ENCODE measurements at places on chromosomes 13 and 19. TPM values are rescaled to one million over a fixed set of nuclear protein-coding genes. Genes with fewer than 3 reads are reported as not detected.
A peak's percentile ranks its signal among the peaks of the same experiment; 100 is the strongest.

URAD gene
- not detected for total RNA-seq

CGB8 gene
- total RNA-seq, result not detected

KRTDAP gene
- total RNA-seq, result not detected

ZNF497 gene
- 0.98 TPM for total RNA-seq

BORA gene
- total RNA-seq, result 4.3 TPM

ZNF682 gene
- total RNA-seq, result 2.8 TPM

TLE6 gene
- 0.18 TPM for total RNA-seq

CGB5 gene
- total RNA-seq, result not detected

GRCh38 chr13:45042539-45042938 lies 53.2 kb downstream of the GPALPP1 start:
- DNase-seq, result no peak

DNA sequence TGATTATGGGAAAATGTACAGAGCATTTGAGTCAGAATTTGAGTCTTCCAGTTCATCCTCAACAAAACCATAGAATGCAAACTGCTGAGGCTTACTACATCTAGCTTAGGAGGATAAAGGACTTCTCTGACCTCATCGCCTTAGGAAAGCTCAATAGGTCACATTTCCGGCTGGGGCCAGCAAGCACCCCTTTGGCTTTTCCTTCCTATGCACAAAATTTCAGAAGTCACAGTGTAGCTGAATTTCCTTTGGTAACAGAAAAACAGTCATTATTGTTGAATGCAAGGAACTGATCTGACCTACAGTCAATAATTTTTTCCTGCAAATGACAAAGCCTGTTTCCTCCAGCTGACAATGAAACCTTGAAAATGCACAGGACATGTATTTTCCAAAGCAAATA lies 32.8 kb upstream of the LRCH1 start:
- DNase-seq, result no peak

- DNase-seq, result no peak
These were observed 9.9 kb downstream of the SPACA6 start for GRCh38 chr19:51702825-51703574.

DNA sequence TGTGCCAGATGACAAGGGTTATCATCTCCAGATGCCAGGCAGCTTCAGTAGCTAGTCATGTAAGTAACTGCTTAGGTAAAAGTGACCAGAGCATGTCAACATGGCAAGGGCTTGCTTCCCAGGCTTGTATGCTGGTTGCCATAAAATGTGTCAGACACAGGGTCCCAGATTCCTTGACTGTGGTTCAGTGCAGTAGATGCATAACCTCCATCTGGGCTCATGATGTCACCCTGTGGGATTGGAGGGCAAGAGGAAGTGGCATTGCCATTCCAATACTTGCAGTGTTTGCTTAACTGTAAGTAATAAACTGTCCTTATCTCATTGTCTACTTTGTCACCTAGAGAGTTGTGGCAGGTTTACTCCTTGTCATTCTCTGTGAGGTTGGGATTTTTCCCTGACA lies 226.8 kb downstream of the PCDH17 start:
- no peak for DNase-seq

DNA sequence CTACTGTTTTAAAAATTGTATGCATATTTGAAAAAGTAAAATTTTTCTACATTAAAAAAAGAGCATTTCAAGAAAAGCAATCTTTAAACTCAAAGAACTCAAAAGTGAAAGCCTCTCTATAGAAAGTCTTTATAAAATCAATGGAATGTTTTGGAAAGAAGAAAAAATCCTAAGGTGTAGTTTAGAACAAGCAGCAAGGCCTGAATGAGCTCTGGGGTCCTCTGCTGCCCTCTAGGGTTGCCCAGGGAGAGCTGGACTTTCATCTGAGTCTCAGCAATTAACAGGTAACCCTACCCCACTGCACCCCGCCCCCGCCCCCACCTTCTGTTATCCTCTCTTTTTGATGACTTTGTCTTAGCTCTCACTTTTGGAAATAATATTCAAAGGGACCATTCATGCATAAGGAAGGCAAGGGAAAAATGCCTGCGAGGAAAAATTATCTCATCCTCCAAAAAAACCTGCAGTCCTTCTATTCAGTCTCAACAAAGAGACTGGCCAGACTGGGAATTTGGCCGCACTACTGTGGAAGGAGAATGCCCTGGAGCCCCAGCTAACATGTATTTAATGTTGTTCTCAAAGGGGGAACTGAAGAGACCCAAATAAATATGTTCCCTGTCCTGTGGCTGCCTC lies 24.1 kb downstream of the SLC25A30 start:
- peak; percentile 68 for DNase-seq

GRCh38 chr13:107102676-107103075 lies 534.7 kb upstream of the ARGLU1 start:
- no peak for DNase-seq

- no peak for DNase-seq
These were observed 13.0 kb upstream of the KCNN1 start for GRCh38 chr19:17953869-17954268.

- no peak for DNase-seq
These were observed 69.1 kb downstream of the SIAH3 start for GRCh38 chr13:45782327-45783045.

DNA sequence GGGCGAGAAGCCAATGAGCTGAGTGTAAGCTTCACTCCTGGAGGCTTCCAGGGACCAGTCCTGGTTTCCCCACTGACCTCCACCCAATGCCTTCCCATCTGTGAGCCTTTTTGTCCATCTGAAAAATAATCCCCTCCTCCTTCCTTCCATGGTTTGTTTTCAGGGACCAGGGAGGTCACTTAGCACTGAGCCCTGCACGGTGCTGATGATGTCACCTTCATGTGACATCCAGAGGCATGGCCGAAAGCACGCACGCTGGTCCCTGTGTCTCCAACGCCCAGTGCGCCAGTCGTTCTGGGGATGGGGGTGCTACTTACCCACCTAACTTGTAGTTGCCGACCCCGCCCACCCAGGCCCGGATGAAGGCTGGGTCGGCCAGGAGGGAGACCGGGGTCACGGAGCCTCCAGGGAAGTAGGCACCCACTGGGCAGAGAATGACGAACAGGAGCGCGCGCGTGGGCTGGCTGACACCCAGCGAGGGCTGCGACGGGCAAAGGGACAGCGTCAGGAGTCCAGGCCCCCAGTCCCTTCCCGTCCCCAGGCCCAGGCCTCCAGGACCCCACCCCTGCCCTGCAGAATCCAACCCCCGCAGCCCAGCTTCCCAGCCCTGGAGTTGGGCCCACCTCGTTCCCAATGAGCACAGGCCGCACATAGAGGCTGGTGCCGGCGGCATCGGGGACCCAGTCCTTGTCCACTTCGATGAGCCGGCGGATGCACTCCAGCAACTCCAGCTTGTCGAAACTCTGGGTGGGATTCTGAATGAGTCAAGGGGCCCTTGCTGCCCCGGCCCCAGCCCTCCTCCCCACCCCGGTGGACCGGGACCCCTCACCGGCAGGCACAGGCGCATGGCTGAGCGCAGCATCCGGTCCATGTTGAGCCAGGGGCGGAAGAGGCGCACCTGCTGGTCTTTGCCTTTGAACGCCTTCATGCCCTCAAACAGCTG lies 11.2 kb downstream of the BCAT2 start:
- DNase-seq, result no peak

DNA sequence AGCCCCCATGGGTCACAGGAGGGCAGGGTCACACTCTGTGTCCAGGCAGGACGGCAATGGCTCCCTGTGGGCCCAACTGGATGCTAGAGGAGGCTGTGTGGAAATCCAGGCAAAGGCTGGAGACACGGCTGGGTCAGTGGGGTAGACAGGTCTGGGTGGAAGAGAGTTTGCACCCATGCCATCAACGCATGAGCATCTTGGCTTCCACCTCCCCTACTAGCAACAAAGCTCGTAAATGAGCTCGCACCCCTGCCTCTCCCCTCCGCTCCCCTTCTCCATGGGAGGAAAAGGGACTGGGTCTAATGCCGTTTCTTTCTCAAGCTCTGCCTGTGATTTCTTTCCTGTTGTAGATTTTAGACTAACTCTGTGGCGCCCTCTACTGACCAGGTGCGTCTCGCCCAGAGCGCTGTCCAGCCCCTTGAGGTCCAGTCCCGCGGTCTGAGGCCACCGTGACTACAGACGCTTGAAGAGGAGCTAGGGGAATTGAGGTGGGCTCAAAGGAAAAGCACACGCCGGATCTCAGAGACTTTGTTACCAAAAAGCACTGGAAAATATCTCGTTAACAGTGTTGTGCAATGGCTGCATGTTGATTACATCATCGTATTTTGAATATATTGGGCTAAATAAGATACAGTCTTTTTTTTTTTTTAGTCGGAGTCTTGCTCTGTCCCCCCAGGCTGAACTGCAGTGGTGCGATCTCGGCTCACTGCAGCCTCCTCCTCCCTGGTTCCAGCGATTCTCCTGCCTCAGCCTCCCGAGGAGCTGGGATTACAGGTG lies 50.7 kb upstream of the USP29 start:
- DNase-seq, result no peak

GRCh38 chr19:13841962-13842290 lies 35.0 kb upstream of the NANOS3 start:
- no peak for DNase-seq

DNA sequence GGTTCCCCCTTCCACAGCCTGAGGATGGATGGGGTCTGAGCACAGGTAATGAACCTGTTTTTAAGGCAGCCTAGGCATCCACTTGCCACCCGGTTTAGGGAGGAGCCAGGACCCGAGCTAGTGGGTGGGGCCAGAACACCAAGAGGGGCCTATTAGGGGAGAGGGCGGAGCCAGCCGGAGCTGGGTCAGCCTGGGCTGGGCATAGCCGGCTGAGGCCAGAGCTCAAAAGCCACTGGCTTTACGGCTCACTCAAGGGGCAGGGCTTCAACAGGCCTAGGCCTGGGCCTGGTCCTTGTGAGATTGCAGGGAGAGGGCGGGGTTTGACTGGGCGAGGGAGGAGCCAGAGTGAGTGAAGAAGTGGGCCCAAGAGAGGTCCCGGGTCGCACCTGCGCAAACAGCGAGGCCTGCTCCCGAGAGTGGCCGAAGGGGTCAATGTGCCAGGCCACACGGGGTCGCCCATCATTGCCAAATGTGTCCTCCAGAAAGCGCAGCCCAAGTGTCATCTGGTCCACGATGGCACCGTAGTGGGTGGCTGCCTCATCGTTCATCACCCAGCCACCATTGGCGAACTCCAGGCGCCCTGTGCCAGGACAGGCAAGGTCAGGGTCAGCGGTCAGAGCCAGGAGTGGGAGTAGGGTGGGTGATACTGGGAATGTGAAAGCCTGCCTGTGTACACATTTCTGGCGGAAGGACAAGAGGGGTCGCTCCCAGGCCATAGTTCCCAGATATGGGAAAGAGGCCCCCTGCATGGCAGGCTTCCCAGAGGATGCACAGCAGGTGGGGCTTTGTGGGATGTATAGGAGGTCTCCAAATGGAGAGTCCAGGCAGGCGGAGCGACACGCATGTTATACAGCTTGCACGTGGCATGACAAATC lies 1.9 kb downstream of the MAN2B1 start:
- DNase-seq, result no peak

GRCh38 chr19:50457300-50457699 lies 19.0 kb upstream of the EMC10 start:
- no peak for DNase-seq

- DNase-seq, result no peak
These were observed 22.3 kb downstream of the ARHGEF18 start for GRCh38 chr19:7371001-7371400.

GRCh38 chr19:8585894-8586750 lies 8.9 kb upstream of the MYO1F start:
- DNase-seq, result no peak

GRCh38 chr13:57583529-57583928 lies 48.0 kb upstream of the PCDH17 start:
- no peak for DNase-seq

- DNase-seq, result no peak
These were observed 437.0 kb downstream of the SUCLA2 start for GRCh38 chr13:47564041-47564440.

GRCh38 chr19:33492090-33492489 lies 29.5 kb downstream of the PEPD start:
- no peak for DNase-seq

GRCh38 chr13:23858546-23858945 lies 30.7 kb downstream of the MIPEP start:
- no peak for DNase-seq

DNA sequence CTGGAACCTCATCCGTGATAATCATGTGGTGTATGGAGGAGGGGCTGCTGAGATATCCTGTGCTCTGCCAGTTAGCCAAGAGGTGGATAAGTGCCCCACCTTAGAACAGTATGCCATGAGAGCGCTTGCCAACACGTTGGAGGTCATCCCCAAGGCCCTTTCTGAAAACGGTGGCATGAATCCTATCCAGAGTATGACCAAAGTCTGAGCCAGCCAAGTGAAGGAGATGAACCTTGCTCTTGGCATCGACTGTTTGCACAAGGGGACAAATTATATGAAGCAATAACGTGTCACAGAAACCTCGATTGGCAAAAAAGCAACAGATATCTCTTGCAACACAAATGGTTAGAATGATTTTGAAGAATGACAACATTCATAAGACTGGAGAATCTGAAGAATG lies 251.2 kb upstream of the OBI1 start:
- DNase-seq, result no peak

GRCh38 chr19:14779151-14779550 lies 791 bp upstream of the ADGRE2 start:
- DNase-seq, result no peak

GRCh38 chr19:3024870-3025548 lies 4.1 kb downstream of the TLE2 start:
- DNase-seq, result no peak

GRCh38 chr19:4015705-4016402 lies 8.3 kb downstream of the PIAS4 start:
- no peak for DNase-seq

GRCh38 chr13:106352850-106353249 lies 182.6 kb downstream of the EFNB2 start:
- no peak for DNase-seq

GRCh38 chr13:48156466-48156865 lies 61.6 kb upstream of the MED4 start:
- DNase-seq, result no peak

DNA sequence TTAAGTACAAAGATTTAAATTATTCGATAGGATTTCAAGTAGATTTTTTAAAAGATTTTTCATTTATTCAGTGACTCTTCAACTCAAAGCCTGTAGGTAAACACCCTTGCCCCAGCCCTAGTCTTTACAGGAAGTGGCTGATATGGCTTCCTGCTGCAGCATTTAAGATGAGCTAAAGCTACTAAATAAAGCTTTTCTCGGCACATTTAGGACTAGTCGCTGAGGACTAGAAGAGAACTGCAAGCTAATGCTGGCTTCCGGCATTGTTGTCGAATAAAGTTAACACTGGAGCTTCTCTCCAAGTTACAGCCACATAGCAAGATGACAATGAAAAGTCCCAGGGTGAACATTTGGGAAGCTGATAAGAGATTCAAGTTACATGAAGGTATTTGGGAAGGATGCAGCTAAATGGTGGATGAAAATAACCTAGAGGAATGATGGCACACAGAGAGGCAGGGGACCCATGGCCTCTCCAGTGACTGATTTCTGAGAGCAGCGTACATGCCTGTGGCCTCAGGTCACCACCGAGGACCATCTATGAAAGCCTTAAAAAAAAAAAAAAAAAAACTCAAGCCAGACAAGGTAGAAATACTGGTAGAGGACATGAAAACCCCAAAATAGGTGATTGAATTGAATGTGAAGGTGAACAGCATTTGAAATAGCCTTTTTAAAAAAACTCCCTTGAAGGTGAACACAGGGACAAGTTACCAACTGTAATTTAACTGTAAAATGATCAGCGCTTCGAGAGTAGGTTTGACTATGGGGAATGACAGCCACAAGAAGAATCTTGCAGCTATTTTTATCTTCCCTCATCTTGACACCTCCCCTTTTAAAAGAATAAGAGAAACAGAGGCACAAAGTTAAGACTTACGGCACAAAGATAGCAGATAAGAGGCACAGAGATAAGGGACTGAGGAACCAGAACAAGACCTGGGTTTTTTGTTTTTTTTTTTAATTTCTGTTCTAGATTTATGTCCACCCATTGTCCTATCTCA lies 155.4 kb downstream of the DCT start:
- DNase-seq, result no peak

- DNase-seq, result peak; percentile 33
These were observed 6.3 kb downstream of the C19orf12 start for GRCh38 chr19:29708554-29709439.

All from fibroblast of the aortic adventitia (primary cell).